ENCODE measurements at places on chromosomes 7 and 10.

- no peak for DNase-seq
Measured at GRCh38 chr10:52108236-52108635, 205.8 kb upstream of the DKK1 start.

DNA sequence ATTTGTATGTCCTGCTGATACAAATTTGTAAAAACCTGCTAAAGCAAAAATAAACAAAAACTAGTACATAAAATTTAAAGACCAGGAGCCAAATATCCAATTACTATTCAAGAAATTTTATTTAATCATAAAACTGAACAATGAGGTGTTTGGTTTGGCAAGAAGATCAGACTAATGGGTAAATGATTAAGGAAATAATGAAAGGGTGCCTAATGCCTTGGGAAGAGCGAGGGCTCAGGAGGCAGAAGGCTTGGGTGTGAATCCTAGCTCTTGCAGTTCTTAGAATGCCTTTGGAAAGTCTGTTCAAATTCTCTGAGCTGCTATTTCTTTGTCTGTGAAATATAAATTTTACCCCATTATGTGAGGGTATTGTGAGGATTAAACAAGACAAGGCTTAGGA lies 32.4 kb downstream of the NAPEPLD start:
- DNase-seq = no peak

GRCh38 chr7:142560166-142560565 lies 189.1 kb upstream of the PRSS1 start:
- DNase-seq = no peak

DNA sequence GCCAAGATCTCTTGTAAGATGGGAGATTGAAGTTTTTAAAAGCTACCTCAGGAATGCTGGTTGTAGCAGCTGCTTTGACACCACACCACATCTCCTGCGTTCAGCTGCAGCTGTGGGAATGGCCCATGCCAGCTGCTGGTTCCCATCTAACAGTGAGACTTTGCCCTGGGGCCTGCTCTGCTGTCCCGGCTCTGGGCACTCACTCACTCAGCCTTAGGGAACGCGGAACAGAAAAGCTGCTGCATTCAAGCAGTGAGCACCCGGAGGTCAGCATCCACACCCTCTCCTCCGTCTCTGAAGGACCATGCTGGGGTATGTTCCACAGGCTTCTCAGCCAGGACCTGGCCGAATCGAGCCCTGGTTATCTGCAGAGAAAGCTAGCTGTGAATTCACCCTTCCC lies 197.1 kb upstream of the CXCL12 start:
- DNase-seq = no peak

Data from CD4-positive, alpha-beta T cell treated with Interleukin-17A for 4 hours (primary cell).